ENCODE measurements at places on chromosomes 3 and 15. TPM values are rescaled to one million over a fixed set of nuclear protein-coding genes. Genes with fewer than 3 reads are reported as not detected.

- no peak for DNase-seq
Measured at GRCh38 chr15:69232144-69232543, 66.6 kb upstream of the PAQR5 start.

DNA sequence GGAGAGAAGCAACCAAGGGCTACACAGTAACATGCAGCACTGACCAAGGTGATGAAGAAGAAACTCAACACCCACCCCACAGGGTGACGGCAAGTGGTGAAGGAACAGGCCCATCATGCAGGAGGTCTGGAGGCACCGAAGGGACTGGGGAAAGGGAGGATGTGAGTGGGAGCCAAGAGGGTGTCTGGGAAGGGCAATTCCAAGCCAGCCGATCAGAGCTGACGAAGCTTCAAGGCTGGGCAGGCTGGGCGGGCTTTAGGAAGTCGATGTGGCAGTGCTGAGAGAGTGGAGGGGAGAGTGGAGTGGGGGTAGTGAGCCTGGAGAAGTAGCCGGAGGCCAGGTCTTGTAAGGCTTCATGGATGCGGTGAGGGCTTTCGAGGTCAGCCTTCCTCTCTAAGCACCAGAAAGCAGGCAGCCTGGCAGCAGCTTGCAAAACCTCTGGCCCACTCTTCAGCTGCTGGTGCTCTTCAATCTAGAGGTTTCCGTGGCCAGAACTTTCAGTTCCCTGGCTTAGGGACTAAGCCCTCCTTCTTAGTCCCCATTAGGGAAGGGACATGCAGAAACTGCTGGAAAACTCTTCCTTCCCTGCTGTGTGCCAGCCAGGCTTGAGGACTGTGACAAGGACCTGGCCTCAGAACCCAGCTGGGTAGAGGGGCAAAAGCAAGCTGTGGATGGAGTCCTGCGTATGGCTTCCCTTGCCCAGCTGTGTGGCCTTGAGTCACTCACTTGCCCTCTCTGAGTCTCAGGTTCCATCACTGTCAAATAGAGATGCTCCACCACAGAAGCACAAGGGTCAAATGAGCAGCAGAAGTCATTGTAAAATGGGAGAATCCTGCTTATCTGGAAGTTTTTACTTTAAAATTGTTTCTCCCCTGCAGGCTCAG is 72.1 kb downstream of the TLE3 start:
- DNase-seq = no peak

- no peak for DNase-seq
Measured at GRCh38 chr3:49841126-49841696, 15.2 kb downstream of the TRAIP start.

DNA sequence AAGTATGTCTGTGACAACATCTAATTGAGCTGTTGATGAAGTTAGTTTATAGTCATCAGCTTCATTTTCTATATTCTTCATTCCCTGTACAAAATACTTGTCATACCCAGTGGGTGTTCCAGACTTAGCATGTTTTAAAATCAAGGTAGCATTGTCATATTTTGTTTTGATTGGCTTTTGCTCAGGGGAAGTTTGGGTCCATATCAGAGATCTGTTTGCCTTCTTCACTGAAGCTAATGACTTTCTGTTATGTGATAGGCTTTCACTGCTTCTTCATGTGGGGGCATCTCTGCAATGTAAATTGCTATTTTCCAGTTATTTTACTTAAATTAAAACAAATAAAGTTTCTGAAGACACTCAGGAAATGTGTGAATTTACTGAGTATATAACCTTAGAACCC is 15.1 kb downstream of the GLCE start:
- DNase-seq = no peak

Gene AHSG
- 0.47 TPM for total RNA-seq

All from occipital lobe (tissue), 3 donors.